ENCODE measurements at places on chromosomes 6 and 20.

- no peak for DNase-seq
Measured at GRCh38 chr6:44072452-44072958, 54.7 kb downstream of the MRPL14 start.

- no peak for DNase-seq
Measured at GRCh38 chr6:39178804-39179203, 50.5 kb downstream of the KCNK5 start.

DNA sequence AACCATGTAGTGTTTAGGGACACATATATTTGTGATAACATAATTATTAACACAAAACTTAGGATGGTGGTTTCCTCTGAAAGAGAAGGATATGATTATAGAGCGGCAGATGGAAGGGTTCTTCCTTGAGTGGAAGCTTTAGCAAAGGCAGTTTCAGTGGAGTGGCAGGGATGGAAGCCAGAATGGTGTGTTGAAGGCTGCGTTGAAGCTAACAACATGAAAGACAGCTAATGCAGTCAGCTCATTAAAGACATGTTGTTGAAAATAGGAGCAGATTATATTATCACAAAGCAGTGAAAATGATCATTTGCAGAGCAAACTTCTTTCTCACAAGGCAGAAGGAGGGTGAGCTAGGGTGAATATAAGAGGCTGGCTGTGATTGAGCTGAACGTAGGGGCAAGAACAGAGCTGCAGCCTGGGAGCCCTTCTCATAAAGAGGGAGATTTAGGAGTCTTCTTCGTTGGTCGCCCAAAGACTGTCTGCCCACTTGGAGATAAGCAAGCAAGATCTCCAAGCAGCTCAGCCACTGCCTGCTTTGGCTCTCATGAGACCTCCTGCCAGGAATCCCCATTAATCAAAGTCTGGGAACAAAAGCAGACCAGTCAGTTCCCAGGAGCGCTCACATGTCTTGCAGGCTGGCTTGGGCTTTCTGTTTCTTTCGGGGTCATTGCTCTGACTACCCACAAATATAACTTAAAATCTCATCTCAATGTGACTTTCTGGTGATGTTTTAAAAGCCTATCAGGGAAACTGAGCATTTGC, 2.6 kb upstream of the ANKRD6 start:
- no peak for DNase-seq

- no peak for DNase-seq
Measured at GRCh38 chr6:23419046-23419445, 707.0 kb upstream of the NRSN1 start.

DNA sequence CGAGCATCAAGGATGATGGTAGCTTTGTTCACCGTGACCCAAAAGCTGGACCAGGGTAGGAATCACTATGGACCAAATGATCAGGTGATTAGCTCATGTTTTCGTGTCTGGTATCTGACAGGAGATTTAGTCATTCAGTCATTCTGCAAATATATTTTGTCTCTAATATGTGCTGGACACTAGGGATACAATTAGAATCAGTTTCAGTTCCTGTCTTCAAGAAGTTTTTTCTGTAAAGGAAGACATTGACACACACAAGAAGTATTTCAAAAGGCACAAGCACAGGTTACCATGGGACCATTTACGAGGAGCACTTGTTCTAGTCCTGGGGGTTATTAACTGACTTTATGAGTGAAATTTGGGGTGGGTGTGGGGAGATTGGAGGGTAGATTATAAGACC, 244.9 kb downstream of the HIVEP2 start:
- DNase-seq = no peak

GRCh38 chr6:28349344-28349891, 329 bp upstream of the ZKSCAN3 start:
- DNase-seq = no peak

- no peak for DNase-seq
Measured at GRCh38 chr6:155412335-155412734, 43.3 kb downstream of the NOX3 start.

- no peak for DNase-seq
Measured at GRCh38 chr6:62285612-62286469, at the start of gene KHDRBS2. TSS of gene KHDRBS2 (minus strand) at chr6:62286225.

GRCh38 chr6:36296240-36296639, 26.4 kb downstream of the PNPLA1 start:
- no peak for DNase-seq

- no peak for DNase-seq
Measured at GRCh38 chr20:19392344-19393130, 180.1 kb downstream of the SLC24A3 start.

DNA sequence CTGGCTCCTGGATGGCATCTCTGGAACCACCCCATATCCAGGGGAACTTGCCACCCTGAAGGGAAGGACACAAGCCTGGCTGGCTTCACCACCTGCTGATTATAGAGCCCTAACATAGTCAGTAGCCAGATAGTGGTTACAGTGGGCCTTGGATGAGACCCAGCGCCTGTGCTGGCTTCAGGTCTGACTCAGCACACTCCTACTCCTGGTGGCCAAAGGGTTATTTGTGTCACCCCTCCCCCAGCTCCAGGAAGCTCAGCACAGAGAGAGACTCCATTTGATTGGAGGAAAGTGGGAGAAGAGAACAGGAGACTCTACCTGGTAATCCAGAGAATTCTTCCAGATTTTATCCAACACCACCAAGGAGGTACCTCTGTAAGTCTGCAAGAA, 12.8 kb downstream of the SNX14 start:
- no peak for DNase-seq

GRCh38 chr6:4973982-4974745, 29.7 kb downstream of the RPP40 start:
- no peak for DNase-seq

DNA sequence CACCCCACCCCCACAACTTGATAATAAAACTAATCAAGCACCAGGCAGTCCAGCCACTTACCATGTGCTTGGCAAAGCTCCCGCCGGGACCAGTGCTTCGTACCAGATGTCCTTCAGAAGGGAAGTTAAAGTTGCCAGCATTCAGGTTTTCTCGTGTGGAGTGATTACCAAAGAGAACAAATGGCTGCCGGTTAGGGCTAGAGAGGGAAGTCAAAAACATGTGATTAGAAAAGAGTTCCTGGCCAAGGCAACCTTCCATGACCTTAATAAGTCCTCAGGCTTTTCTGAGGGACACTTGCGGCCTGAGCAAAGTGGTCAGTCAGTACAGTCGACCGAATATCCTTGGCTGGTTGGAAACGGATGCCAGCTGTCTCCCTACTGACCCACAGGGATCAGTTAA, 67.0 kb downstream of the DNAAF9 start:
- no peak for DNase-seq

DNA sequence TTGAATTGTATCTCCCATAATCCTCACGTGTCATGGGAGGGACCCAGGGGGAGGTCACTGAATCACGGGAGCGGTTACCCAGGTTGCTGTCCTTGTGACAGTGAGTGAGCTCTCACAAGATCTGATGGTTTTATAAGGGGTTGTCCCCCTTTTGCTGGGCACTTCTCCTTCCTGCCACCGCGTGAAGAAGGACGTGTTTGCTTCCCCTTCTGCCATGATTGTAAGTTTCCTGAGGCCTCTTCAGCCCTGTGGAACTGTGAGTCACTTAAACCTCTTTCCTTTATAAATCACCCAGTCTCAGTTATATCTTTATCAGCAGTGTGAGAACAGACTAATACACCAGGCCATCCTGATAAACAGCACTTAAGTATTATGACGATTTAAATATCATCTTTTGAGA, 9.0 kb upstream of the MRGBP start:
- DNase-seq = no peak

GRCh38 chr6:139600343-139600742, 225.9 kb upstream of the CITED2 start:
- DNase-seq = no peak

DNA sequence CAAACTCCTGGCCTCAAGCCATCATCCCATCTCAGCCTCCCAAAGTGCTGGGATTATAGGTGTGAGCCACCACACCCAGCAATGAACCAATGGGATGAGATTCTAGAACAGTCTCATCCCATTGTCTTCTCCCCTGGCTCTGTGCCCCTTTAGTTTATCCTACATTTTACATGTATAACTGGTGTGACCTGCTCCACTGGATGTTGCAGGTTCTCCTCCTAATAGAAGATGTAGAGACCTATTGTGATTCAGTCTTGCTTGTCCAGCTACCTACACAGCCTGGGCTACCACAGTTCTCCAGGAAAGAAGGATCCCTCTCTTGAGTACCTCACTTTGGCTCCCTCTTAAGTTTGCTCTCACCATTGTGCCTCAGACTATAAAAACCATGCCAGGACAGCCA, 2.0 kb upstream of the FKBPL start:
- no peak for DNase-seq

- no peak for DNase-seq
Measured at GRCh38 chr6:10511477-10511876, 9.7 kb upstream of the GCNT2 start.
